Activated T-cell treated with anti-CD3 and anti-CD28 coated beads, Interleukin-2, amount 50 U/mL, for 1 hour (primary cell): ENCODE measurements at places on chromosomes 5 and 9.

GRCh38 chr5:54861212-54861894 lies 124.0 kb downstream of the ESM1 start:
- DNase-seq, result no peak

DNA sequence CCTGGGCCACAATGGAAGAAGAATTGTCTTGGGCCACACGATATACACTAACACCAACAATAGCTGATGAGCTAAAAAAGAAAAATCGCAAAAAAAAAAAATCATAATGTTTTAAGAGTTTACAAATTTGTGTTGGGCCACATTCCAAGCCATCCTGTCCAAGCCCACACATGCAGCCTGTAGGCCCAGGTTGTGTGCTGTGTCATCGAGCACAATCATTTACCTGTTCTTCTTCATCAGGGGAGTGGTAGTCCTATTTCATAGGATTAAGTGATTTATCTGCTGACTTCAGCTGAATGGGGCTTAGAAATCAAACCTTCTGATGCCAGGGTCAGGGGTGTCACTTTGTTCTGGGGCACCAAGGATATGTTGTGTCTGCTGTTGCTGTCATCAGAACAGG lies 44.6 kb upstream of the ELL2 start:
- no peak for DNase-seq

- DNase-seq, result no peak
These were observed 124.5 kb downstream of the GDNF start for GRCh38 chr5:37715361-37715760.

DNA sequence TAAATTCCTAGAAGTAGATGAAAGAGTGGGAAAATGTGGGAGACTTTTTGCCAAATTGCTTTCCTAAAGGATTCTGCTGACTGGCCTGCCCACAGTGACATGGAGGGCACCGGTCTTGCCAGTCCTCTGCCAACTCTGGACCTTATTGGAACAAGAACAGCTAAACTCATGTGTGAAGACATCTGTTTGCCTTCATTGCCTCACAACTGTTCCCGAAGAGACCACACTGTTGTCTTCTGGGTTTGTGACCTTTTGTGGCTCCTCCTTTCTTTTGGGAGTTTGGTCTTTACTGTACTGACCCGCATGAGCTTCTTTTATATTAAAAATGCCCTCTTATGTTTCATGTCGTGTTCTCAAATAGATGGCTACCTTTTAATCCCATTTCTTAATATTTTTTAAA lies 16.1 kb upstream of the WNK2 start:
- DNase-seq, result no peak

GRCh38 chr5:138482638-138483037 lies 17.4 kb downstream of the EGR1 start:
- DNase-seq, result no peak

DNA sequence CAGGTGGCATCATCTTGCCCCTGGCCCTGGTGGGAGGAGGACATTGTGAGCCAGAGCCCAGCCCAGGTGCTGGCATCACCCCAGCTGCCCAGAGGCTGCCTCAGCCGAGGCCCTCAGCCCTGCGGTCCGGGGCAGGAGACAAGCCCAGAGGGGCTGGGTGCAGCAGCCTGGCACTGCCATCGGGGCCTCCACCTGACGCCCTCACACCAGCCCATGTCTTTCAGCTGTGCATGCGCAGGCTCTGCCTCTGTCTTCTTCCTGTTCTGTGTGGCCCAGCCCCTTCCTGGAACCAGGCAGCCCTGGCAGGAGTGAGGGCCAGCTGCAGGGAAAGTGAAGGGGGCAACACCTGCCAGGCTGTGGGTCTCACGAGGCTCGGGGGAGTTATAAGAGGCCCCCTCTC lies 4.8 kb upstream of the CEL start:
- DNase-seq, result no peak

- no peak for DNase-seq
These were observed 71.5 kb downstream of the ARHGAP26 start for GRCh38 chr5:142841511-142842265.

- DNase-seq, result no peak
These were observed 69.8 kb upstream of the PLPP6 start for GRCh38 chr9:4592295-4592694.

DNA sequence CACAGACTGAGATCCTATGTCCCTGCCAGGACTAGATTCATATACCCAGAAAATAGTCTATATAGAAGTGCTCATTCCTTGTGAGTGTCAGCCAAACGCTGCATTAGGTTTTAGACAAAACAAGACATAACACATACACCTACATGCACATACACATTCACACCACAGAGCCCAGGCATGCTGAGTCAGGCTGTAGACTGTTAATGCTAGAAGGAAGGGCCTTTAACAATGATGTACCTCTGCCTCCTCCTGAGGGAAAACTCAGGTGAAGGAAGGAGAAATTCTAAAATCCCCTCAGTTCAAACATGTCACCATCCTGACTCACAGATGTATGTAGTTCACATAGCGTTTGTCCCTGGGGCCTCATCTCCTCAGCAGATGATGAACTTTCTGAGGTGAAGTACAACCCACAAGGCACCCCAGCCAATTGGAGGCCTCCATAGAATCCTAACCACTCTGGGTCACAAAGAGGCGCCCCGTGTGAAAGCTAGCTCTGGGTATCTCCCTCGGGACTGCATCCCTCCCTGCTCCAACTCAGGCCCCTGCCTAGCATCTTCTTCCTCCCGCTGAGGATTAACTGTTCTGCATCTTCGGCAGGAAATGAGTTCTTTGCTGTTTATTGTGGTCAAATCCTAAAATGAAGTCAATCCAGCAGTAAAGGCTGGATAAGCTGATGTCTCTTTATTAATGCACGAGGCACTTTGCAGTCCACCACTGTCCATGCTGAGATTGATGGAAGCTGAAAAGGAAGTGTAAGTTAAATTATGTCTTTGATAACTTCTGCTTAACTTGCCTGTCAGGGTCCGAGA lies 40.8 kb upstream of the FSTL4 start:
- no peak for DNase-seq

GRCh38 chr9:136687721-136688223 lies 515 bp upstream of the AGPAT2 start:
- DNase-seq, result no peak

- DNase-seq, result no peak
These were observed 409.5 kb upstream of the GRIA1 start for GRCh38 chr5:153080940-153081339.

GRCh38 chr5:66933066-66933465 lies 263.5 kb downstream of the CD180 start:
- no peak for DNase-seq

DNA sequence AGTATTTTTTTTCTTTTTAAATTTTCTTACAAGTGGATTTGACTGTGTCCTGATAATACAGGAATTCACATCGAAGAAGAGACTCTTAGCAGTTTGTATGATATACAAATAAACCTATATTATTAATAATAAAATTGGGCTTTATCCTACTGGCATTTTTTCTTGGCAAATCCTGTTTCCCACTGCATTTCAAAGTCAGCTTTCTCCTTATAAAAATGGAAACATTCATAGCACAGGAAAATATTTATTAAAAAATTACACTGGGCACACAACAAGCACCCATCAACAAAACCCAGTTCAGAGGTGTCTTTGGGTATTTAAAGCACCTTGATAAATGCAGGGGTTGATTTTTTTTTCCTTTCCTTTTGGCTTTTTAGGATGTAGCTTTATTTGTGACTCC lies 200.9 kb downstream of the MEF2C start:
- no peak for DNase-seq

GRCh38 chr5:6181147-6181729 lies 197.1 kb downstream of the MED10 start:
- DNase-seq, result no peak

- DNase-seq, result no peak
These were observed 87.0 kb upstream of the CCNH start for GRCh38 chr5:87499478-87500410.

- no peak for DNase-seq
These were observed 24.6 kb downstream of the GFI1B start for GRCh38 chr9:133003071-133003461.

DNA sequence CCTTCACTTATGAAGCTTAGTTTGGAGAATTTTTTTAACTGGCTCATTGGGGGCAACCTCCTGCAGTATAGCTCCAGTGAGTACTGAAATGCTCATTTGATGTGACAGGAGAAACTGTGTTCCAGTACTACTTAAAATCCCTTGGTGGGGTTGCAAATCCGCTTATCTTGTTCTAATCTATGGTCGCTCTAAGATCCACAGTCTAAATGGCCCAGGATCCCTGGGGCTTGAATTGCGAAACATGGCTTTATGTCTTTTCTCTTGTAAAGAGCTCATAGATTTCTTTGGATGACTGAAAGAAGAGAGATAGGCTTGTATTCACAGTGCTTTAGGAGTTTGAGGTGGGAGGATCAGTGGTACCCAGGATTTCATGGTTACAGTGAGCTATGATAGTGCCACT lies 52.7 kb downstream of the ADAMTSL1 start:
- no peak for DNase-seq

GRCh38 chr9:135095470-135096407 lies 8.3 kb downstream of the OLFM1 start:
- DNase-seq, result no peak

GRCh38 chr5:81805086-81805485 lies 54.2 kb upstream of the SSBP2 start:
- DNase-seq, result no peak

- no peak for DNase-seq
These were observed 19.3 kb upstream of the MAPK9 start for GRCh38 chr5:180311216-180311615.

- DNase-seq, result no peak
These were observed 9.9 kb downstream of the NR2F1 start for GRCh38 chr5:93592883-93593282.

DNA sequence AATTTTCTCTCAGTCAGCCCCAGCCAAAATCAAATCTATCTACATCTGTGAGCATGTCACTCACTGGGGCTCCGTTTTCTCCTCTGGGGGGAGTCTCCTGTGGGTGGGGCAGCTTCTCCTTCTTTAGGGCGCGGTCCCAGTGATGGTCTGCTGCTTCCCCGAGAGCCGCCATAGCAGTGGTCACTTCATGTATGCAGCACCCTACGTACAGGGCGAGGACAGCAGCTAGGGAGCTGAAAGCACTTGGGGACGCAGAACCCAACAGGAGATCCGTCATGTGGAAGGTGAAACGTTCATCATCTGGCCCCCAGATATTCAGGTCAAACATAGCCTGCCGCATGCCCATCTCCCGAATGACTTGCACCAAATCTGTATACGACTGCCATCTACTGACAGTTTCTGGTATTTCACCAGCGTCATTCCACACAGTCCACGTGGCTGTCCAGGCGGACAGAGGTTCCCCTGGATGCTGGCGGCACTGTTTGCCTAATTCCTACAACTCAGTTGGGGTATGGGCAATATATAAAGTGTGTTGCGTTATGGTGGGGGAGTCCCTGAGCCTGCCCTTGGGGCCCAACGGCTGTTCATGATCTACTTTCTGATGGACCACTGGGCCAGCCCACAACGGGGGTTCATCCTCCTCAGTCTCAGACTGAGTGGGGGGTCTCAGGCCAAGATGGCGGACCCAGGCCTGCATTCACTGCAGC lies 795.0 kb downstream of the EFNA5 start:
- DNase-seq, result no peak

DNA sequence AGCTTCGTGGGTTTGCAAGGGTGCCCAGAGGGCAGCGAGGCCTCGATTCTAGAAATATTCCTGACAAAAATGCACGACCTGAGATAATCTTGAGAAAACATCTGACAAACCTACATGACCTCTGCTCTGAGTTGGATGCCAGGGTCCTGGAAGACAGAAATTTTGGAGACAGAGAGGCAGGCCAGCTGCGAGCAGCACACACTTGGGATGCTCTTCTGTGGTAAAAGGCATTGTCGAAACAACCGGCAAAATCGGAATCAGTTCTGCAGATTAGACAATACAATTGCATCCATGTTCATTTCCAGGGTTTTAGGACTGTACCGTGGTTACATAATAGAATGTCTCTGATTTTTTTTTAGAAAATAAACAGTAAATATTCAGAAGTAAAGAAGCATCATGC lies 74.2 kb downstream of the GADD45G start:
- DNase-seq, result no peak

- DNase-seq, result no peak
These were observed 103.2 kb downstream of the USP20 start for GRCh38 chr9:129938291-129938979.

DNA sequence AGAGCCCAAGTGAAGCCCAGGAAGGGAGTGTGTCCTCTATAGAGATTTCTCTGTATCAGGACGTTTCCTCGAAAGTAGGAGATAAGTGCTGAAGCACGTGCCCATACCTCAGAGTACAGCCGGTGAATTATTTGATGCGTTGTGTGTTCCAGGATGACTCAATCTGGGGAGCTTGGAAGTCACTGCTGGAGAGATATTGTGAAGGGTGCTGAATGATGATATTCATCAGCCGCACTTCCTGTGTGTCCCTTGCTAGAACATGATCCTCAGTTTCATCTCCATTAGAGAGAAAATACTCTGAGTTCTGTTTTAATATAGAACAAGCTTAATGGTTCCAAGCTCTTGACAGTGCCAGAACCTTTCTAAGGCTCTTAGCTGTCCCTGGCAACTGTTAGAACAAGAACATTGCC lies 402.3 kb upstream of the ADAMTSL1 start:
- DNase-seq, result no peak

DNA sequence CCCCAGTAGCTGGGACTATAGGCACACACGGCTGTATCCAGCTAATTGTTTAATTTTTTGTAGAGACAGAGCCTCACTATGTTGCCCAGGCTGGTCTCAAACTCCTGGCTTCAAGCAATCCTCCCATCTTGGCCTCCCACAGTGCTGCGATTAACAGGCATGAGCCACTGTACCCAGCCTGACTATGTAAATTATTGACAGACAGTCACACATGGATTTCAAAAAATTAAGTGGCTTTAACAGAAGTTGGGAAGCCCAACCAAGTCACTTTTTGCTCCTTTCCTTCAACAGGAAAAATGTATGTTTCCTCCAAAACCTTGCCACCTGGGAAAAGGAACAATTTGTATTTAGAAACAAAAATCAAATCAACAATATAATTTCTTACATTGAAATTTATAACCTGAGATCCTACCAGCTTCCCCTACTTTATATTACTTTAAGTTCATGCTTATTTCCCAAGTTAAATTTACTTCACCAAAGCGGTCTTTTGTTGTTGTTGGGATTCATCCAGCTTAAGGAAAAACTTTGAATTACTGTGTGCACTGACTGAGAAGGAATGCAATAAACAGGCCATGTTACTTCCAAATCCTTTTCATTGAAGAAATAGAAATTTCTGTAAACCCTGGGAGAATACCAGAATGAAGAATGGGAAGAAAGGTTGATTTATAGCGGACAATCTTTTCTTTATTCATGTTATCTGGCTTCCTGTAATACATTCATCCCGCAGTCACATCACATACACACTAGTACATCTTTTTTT lies 8.6 kb downstream of the PCA3 start:
- DNase-seq, result no peak

GRCh38 chr5:78666041-78666444 lies 17.5 kb upstream of the LHFPL2 start:
- no peak for DNase-seq
